Spinal cord (tissue), 10 donors: ENCODE measurements at places on chromosomes 7 and 10. TPM values are rescaled to one million over a fixed set of nuclear protein-coding genes. Genes with fewer than 3 reads are reported as not detected.
A peak's percentile ranks its signal among the peaks of the same experiment; 100 is the strongest.

ASB15 gene
- total RNA-seq: not detected

MINDY4 gene
- total RNA-seq: 13.8 TPM

GIMAP7 gene
- total RNA-seq: 3.3 TPM

- DNase-seq: no peak
These were observed 46.6 kb downstream of the WDR37 start for GRCh38 chr10:1102831-1103230.

- DNase-seq: peak; percentile 52
These were observed 239.7 kb downstream of the SORCS3 start for GRCh38 chr10:104880624-104881398.

- no peak for DNase-seq
These were observed 22.2 kb downstream of the FAM20C start for GRCh38 chr7:214410-215212.

GRCh38 chr10:19570991-19571390 is 245.2 kb upstream of the PLXDC2 start:
- DNase-seq: no peak

GRCh38 chr7:153943457-153943856 is 108.7 kb upstream of the DPP6 start:
- DNase-seq: peak; percentile 93
